HT1080 (cell line): ENCODE measurements at places on chromosomes 4 and X. TPM values are rescaled to one million over a fixed set of nuclear protein-coding genes. Genes with fewer than 3 reads are reported as not detected.

GRCh38 chr4:129526812-129527211, 430.9 kb downstream of the C4orf33 start:
- DNase-seq, result peak; percentile 16

DNA sequence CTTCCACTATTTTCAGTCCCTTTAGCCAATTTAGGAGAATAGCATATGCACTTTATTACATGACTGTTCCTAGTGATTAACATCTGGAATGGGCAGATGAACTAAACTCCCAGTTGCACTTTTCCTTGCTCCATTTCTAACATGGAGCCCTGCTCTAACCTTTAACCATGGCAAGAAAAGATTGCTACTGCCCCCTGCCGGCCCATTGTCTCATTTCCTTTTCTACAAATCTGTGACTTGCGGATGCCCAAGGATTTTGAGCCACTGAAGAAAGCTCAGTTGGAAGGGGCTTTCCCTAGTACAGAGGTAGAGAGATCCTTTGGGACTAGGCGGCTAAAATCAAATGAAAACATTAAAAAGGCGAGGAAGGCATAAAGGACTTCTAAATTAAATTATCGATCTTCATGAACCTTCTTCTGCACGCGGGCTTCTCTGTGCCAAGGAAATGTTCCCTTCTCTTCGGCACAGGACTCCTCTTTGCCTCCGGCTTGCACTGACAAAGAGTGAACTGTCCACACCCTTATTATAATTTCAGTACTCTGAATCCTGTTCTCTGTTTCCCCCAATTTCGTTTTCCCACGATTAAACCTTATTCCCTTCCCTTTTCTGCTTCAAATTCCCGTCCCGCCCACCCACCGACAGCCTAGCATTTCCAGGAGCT, 577 bp upstream of the GLRA2 start:
- peak; percentile 19 for DNase-seq

DNA sequence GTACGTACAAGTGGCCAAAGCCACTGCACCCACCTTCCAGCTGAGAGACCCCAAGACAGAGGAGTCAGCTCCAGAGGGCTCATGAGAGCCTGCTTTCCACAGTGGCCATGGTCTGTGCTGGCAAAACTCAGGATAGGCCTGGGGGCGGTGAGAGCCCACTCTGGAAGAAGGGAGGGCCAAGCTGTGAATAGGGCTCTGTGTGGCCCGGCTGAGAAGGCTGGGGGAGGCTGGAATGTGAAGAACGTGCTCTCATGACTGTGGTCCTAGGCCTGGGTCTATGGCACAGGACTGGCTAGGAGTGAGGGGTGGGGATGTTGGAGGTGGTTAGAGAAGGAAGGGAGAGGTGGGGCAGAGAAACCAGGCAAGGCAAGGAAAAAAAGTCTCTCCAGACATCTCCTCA, 13.3 kb downstream of the STARD8 start:
- no peak for DNase-seq

DNA sequence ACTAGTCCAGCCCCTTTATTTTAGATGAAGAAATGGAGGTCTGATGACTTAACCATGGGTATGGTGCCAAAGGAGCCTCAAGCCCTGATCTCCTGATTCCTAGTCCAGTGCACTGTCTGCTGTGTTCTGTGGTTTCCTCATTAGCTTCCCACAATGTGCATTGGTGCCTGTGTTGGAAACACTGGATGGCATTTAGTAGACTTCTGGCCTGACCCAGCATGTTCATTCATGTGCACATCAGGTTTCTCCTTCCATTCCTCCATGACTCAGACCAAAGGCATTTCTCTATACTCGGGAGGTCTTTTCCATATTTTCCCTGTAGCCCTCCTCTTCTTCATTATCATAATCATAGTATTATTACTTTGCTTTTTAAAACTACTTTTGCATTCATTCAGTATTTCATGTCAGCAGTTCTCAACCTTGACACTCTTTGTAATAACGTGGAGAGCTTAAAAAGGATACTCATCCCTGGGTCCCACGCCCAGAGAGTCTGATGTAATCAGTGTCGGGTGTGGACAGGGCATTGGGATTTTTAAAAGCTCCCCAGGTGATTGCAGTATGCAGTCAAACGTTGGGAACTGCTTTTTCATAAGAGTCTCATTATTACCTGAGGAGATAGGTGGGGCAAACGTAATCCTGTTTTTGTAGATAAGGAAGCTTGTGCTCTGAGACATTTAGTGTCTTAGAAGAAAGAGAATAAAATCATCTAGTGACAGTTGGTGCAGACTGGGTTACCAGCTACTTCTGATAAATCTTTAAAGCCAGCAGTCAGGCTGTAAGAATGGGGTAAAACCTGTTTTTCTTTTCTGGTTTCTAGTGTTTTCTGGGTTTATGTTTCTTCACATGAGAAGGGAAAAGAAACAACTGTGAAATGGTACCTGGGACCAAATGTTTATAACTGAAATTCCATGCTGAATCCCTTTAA, 40.9 kb upstream of the XK start:
- peak; percentile 53 for DNase-seq

GRCh38 chr4:37609626-37610025, 76.5 kb downstream of the RELL1 start:
- no peak for DNase-seq

GRCh38 chrX:74349387-74349786, 45.4 kb downstream of the ZCCHC13 start:
- peak; percentile 68 for DNase-seq

- no peak for DNase-seq
These were observed 37.8 kb upstream of the NHSL2 start for GRCh38 chrX:71872542-71873458.

SPANXA2 gene
- 0.23 and 0.34 TPM in 2 replicates for total RNA-seq

PNMA6A gene
- total RNA-seq, result 0.26 TPM in 1 of 2 replicates, not detected in the other

MED28 gene
- 8.6 and 29.2 TPM in 2 replicates for total RNA-seq

HSD17B13 gene
- total RNA-seq, result not detected in 2 replicates

REELD1 gene
- not detected in 2 replicates for total RNA-seq

AVPR2 gene
- total RNA-seq, result not detected in 2 replicates

BTK gene
- total RNA-seq, result not detected in 2 replicates

CAPN6 gene
- total RNA-seq, result not detected in 2 replicates

SLC6A14 gene
- total RNA-seq, result not detected in 2 replicates

SPACA5 gene
- total RNA-seq, result not detected in 2 replicates
